Naive thymus-derived CD8-positive, alpha-beta T cell (primary cell): ENCODE measurements at places on chromosomes 16 and 17. TPM values are rescaled to one million over a fixed set of nuclear protein-coding genes. Genes with fewer than 3 reads are reported as not detected.
A peak's percentile ranks its signal among the peaks of the same experiment; 100 is the strongest.

Gene SPATA22
- total RNA-seq, result not detected

GRCh38 chr17:75854881-75855309, 240 bp downstream of the WBP2 start:
- H3K27me3 ChIP-seq, result no peaks in the 10 kb centered on the region
- H3K27ac ChIP-seq, result no peak overlapping the region
- H3K4me3 ChIP-seq, result no peak overlapping the region

DNA sequence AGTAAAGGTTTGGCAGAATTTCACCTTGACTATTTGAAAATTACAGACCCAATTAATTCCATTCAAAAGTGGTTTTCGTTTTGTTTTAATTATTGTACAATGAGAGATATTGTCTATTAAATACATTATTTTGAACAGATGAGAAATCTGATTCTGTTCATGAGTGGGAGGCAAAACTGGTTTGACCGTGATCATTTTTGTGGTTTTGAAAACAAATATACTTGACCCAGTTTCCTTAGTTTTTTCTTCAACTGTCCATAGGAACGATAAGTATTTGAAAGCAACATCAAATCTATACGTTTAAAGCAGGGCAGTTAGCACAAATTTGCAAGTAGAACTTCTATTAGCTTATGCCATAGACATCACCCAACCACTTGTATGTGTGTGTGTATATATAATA, 72.6 kb downstream of the CDK12 start:
- no peak overlapping the region for H3K4me3 ChIP-seq
- no peak overlapping the region for H3K27ac ChIP-seq
- no peak for DNase-seq

DNA sequence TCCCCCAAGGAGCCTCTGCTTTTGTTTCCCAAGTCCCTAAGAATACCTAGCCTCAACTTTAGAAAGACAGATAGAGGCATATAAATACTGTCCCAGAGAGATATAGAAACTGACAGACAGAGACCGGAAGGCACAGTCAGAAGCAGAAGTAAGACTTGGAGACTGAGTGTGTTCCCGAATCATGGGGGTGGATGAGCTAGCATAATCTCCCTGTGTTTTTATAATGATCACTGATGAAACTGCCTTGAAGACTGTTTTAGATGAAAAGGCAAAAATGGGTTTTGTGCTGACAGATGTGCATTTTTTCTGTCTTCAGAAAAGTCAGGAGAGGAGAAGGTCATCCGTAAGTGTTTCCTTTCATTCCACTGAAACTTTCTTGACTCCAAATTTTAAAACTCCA, 8.3 kb upstream of the PSMD3 start:
- H3K36me3 ChIP-seq, result no peaks in the 10 kb centered on the region
- H3K4me3 ChIP-seq, result no peak overlapping the region
- DNase-seq, result no peak
- H3K27ac ChIP-seq, result no peak overlapping the region
- H3K27me3 ChIP-seq, result peaks cover 12% of the 10 kb centered on the region

GRCh38 chr17:68301438-68301959, 10.2 kb downstream of the ARSG start:
- no peak for DNase-seq
- H3K4me3 ChIP-seq, result no peak overlapping the region
- no peaks in the 10 kb centered on the region for H3K36me3 ChIP-seq
- H3K4me1 ChIP-seq, result peaks cover 39% of the 10 kb centered on the region

GRCh38 chr16:79003026-79003609, 597.4 kb downstream of the MAF start:
- no peak for DNase-seq
- no peak overlapping the region for H3K27ac ChIP-seq
- H3K27me3 ChIP-seq, result no peaks in the 10 kb centered on the region
- no peaks in the 10 kb centered on the region for H3K4me1 ChIP-seq

Gene NSRP1
- total RNA-seq, result 34.0 TPM

Gene TUBD1
- total RNA-seq, result 36.7 TPM

Gene KRTAP2-3
- not detected for total RNA-seq

Gene BCAR1
- total RNA-seq, result not detected

- H3K4me1 ChIP-seq, result no peaks in the 10 kb centered on the region
- DNase-seq, result no peak
- H3K27me3 ChIP-seq, result peaks cover 27% of the 10 kb centered on the region
- no peak overlapping the region for H3K4me3 ChIP-seq
- no peaks in the 10 kb centered on the region for H3K36me3 ChIP-seq
- H3K27ac ChIP-seq, result no peak overlapping the region
Measured at GRCh38 chr17:45863857-45864654, 19.4 kb downstream of the SPPL2C start.

Gene MRPL27
- total RNA-seq, result 28.0 TPM

Gene CES3
- 0.10 TPM for total RNA-seq

GRCh38 chr16:7369204-7369603, 36.6 kb downstream of the RBFOX1 start:
- no peak overlapping the region for H3K27ac ChIP-seq
- no peaks in the 10 kb centered on the region for H3K4me1 ChIP-seq
- no peak for DNase-seq

Gene STARD3
- 154 TPM for total RNA-seq

DNA sequence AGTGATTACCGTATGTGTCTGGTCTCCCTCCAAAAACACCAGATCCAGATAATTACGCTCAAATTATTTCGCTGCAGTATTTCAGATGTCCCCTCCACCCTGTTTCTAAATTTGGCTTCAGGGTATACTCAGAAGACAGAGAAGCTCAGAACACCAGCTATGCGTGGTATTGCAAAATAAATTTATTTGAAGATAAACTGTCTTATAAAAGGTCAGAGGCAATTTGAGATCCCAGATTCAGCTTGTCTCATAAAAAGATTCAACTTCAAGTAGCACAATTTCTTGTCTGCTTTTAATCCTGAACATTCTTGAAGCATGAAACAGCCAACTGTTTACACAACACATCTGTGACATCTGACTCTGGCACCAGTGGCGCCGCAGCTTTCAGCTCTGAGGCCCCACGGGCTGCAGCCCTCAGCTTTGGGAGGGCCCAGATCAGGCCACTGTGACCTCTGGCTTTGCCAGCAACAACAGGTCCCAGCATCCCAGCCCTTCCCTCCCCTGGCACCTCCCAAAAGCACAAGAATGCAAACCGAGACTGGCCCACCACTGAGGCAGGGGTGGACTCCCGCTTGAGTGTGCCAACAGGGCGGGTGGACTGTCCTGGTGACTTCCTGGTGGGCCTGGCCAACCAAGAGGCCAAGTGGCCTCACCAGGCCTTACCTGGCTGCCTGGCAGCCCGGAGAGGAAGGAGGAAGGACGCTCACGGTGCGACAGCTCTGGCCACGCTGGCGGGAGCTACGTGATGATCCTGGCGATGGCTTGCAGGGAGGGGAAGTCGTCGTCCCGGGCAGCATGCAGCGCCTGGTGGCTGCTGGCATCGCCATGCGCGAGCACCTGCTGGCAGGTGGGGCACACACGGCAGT, 8.0 kb downstream of the SYNGR3 start:
- H3K27ac ChIP-seq, result no peak overlapping the region
- no peak overlapping the region for H3K4me3 ChIP-seq
- no peaks in the 10 kb centered on the region for H3K27me3 ChIP-seq
- H3K36me3 ChIP-seq, result peaks cover 35% of the 10 kb centered on the region
- DNase-seq, result no peak

GRCh38 chr16:75099738-75100602, 16.6 kb downstream of the LDHD start:
- DNase-seq, result no peak
- peaks cover 42% of the 10 kb centered on the region for H3K4me1 ChIP-seq
- H3K36me3 ChIP-seq, result peaks cover 3% of the 10 kb centered on the region
- H3K4me3 ChIP-seq, result peak overlapping the region; percentile 24
- H3K27me3 ChIP-seq, result no peaks in the 10 kb centered on the region
- H3K27ac ChIP-seq, result peak overlapping the region; percentile 71

Gene PPP1R1B
- not detected for total RNA-seq

- H3K36me3 ChIP-seq, result no peaks in the 10 kb centered on the region
- DNase-seq, result no peak
- no peak overlapping the region for H3K27ac ChIP-seq
- no peaks in the 10 kb centered on the region for H3K27me3 ChIP-seq
Measured at GRCh38 chr17:57949649-57950048, 5.6 kb downstream of the CUEDC1 start.

DNA sequence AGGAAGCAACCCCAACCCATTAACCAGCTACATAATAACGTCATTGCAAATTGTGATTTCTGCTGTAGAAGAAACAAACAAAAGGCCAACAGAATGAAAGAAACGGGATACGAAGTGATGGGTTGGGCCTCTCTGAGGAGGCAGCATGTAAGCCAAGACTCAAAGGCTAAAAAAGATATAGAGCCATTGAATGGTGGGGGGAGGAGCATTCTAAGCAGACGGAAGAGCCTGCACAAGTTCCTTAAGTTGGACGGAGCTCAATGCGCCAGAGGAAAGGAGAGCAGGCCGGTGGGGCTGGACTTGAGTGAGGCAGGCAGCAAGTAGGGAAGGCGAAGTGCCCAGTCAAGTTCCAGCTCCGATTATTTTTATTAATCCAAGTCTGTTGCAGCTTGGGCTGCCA, 160.3 kb downstream of the SHISA9 start:
- DNase-seq, result no peak
- no peaks in the 10 kb centered on the region for H3K36me3 ChIP-seq
- H3K4me1 ChIP-seq, result no peaks in the 10 kb centered on the region
- H3K4me3 ChIP-seq, result no peak overlapping the region
- H3K27ac ChIP-seq, result no peak overlapping the region
- peaks cover 4% of the 10 kb centered on the region for H3K27me3 ChIP-seq

- peaks cover 4% of the 10 kb centered on the region for H3K36me3 ChIP-seq
- no peak overlapping the region for H3K27ac ChIP-seq
- no peaks in the 10 kb centered on the region for H3K27me3 ChIP-seq
- H3K4me3 ChIP-seq, result no peak overlapping the region
- DNase-seq, result no peak
Measured at GRCh38 chr17:82412535-82413520, 5.3 kb upstream of the HEXD start.

GRCh38 chr16:280005-280460, 358 bp upstream of the ARHGDIG start:
- no peak for DNase-seq
- H3K27ac ChIP-seq, result no peak overlapping the region
- H3K4me1 ChIP-seq, result peaks cover 5% of the 10 kb centered on the region
- H3K4me3 ChIP-seq, result no peak overlapping the region
- H3K36me3 ChIP-seq, result no peaks in the 10 kb centered on the region

- H3K36me3 ChIP-seq, result no peaks in the 10 kb centered on the region
- peak; percentile 62 for DNase-seq
- H3K4me3 ChIP-seq, result peak overlapping the region; percentile 99
Measured at GRCh38 chr17:42744283-42744805, 496 bp downstream of the EZH1 start.

Gene ENKD1
- total RNA-seq, result 7.5 TPM

Gene PRR11
- 0.85 TPM for total RNA-seq

Gene HBQ1
- total RNA-seq, result not detected

DNA sequence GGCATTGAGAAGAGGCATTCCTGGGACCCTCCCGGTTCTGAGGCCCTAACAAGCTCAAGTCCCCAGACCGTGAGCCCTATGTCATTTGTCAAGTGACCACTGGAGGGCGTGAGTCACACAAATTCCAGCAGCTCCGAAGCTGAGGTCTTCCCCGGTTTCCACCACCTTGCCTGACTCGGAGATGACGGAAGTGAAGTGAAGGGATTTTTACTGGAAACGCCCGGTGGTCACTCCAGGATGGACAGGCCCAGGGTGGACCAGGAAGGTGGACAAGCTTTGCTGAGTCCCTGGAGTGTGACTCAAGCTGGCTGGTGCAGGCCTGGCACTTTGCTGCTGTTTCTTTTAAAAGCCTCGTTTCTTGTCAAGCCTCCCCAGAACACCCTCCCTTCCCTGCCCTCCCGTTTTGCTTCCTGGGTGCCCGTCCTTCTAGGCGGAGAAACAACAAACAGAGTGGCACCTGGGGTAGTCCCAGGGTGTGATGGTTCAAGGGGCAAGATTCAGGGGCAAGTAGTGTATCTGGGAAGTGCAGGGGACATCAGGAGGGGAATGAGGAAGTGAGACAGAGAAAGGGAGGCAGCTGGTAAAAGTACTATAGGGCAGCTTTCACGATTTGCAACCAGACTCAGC, 5.3 kb upstream of the NOS2 start:
- peak; percentile 54 for DNase-seq
- no peaks in the 10 kb centered on the region for H3K36me3 ChIP-seq
- H3K27me3 ChIP-seq, result no peaks in the 10 kb centered on the region

GRCh38 chr17:74883241-74883745, 10.1 kb downstream of the FADS6 start:
- H3K27me3 ChIP-seq, result peaks cover 19% of the 10 kb centered on the region
- H3K4me3 ChIP-seq, result no peak overlapping the region
- H3K4me1 ChIP-seq, result peaks cover 2% of the 10 kb centered on the region
- no peak for DNase-seq

Gene HAS3
- total RNA-seq, result 3.4 TPM

Gene RHBDL3
- not detected for total RNA-seq

DNA sequence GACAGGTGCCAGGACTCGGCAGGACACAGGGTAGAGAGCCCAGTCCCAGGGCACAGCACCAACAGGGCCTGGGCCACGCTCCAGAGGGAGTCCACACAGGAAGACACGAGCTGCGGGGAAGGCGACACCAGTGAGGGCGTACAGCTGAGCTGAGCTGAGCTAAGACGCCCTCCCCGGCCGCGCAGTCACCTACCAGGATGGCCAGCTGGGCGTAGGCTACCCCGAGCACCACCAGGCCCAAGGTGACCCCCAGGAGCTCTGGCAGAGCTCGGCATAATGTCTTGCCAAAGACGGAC, 42.6 kb downstream of the TSC2 start:
- H3K27me3 ChIP-seq, result no peaks in the 10 kb centered on the region
- H3K4me3 ChIP-seq, result no peak overlapping the region
- DNase-seq, result no peak
- no peaks in the 10 kb centered on the region for H3K4me1 ChIP-seq

Gene SCARF1
- total RNA-seq, result 1.3 TPM

DNA sequence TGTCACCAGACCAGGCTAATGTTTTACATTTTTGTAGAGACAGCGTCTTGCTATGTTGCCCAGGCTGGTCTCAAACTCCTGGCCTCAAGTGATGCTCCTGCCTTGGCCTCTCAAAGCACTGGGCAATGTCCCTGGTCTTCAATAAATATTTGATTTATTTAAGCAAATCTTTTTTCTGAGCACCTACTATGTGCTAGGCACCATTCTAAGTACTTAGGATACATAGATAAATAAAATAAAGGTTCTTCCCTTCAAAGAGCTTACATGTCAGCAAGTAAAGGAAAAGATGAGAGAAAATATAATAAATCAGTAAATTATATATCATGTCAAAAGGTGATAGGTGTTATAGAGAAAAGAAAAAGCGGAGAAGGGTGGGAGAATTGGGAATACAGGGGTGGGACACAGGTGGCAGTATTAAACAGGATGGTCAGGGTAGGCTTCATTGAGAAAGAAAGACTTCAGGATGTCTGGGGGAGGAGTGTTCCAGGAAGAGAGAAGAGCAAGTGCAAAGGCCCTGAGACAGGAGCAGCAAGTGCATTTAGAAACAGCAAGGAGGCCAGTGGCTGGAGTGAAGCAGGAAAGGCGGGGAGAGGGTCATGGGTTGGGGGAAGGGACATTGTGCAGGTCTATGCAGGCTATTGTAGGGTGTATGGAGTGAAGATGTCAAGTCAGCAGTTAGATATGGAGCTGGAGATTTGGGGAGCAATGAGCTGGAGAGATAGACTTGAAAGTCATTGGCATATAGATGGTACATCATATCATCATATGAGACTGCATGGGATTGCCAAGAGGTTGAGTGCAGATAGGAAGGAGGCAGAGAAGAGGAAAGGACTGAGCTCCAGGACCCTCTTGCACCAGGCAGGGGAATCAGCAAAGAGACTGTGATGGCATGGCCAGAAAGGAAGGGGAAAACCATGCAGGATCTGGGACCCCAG, 11.3 kb downstream of the ABCC3 start:
- H3K4me1 ChIP-seq, result no peaks in the 10 kb centered on the region
- no peak for DNase-seq
- no peak overlapping the region for H3K4me3 ChIP-seq
